Activated CD4-positive, alpha-beta T cell treated with anti-CD3 and anti-CD28 coated beads for 48 hours (primary cell): ENCODE measurements at places on chromosomes 2 and 18.

GRCh38 chr2:235070063-235070706, 118.4 kb downstream of the SH3BP4 start:
- DNase-seq, result no peak

- peak; percentile 76 for DNase-seq
Measured at GRCh38 chr18:9971313-9971920, 57.6 kb downstream of the VAPA start.

- no peak for DNase-seq
Measured at GRCh38 chr2:237909075-237909695, 49.8 kb downstream of the RAMP1 start.

DNA sequence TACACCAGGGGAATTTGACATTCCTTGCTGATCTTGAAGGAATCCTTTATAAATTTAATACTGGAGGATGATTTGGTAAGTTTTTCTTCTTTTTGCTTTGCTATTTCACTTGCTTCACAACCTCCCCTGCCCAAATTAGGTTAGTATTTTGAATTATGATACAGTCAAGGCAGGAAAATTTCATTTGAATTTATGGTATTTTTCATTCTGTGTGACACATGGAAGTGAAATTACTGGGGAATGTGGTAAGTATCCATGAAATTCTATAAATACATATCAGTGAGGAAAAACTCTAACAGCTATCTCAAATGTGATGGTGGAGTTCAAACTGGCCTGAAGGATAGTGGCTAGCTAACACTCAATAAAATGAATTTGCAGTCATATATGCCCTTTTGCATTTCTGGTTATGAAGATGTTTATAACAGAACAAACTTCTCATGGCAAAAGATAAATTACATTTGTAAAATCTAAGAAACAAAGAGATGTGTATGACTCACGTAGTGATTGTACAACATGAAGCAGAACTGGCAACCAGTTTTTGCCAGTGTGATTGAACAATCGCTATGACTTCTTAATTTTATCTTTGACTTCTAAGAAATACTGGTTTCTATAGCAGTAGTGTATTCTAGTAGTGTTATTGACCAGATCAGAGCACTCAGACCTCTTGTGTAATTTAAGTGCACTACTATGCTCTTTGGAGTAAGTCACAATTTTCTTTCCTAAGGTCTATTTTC, 152.6 kb downstream of the IKZF2 start:
- no peak for DNase-seq

DNA sequence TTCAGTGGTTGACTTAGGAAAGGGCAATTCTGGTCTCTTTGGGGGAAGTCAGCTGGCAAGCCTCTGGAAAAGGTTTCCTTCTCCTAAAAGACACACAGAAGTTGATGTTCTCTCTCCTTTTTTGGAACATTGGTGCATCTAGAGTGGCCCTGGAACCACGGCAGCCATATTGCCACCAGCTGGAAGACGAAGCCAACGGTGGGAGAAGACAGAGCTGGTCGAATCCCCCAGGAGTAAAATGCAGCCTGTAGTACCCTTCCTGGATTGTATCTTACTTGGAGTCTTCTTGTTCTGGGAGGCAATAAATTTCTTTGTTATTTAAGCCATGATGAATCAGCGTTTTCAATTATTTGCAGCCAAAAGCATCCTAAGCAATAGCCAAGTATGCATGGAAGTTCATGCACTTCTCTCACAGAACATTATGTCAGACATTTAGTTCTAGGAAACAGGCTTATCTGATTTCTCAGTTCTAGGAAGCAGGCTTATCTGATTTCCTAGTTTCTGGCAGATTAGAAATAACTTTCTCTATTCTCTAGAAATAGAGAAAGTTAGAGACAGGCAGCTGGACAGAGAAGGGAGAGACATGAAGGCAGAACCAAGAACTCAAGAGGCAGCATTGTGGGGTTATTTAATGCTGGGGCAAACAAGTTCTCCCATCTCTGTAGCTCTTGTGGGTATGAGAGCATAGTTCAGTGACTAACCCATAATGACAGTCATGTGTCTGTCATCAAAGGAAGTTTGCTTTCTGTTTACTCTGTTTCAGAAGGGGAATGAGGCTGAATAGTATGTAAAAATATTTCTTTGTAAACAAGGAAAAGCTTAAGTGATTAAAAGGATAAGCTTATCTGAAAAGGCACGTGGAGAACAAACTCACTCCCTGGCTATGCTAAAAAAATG, 40.5 kb upstream of the NABP1 start:
- no peak for DNase-seq

DNA sequence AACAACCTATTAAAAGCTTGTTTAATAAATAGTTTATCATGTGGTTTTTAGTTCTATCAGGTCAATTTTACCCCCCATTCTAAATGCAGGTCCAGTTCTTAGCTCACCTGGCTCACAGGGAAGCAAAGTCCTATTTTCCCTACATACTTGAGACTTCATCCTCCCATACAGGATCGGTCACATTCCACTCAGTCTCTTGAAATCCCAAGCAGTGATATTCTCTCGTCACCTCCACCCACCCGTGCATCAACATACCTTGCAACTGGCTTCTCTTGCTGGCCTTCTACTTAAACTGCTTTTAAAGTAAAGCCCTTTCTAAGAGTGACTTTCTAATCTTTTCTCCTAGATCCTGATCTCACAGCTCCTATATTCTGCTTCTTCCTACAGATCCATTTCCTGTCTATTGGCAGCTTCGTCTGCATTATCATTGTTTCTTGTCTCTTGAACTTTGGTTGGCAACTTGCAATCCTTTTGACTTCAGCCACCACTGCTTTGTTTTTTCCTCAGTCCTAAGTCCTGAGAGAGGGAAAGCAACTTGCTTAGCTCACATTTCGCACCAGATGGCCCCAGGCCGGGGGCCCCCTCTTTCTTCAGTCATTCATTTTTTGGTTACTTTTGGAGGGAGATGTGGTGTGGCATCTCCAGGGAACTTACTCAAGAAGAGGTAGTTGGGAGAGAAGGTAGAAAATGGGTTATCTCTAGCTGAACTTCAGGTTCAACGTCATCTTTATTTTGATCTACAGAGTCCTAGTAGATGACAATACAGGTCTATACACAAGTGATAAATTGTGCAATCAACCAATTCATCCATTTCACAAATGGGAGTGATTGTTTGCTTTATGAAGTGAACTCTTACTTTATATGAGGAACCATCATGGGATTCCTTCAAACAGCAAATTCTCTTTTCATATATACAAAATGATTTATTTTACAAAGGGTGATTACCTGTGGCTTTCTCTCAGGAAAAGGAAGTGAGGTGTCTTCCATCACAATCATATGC, 23.9 kb upstream of the NCOA1 start:
- DNase-seq, result no peak

DNA sequence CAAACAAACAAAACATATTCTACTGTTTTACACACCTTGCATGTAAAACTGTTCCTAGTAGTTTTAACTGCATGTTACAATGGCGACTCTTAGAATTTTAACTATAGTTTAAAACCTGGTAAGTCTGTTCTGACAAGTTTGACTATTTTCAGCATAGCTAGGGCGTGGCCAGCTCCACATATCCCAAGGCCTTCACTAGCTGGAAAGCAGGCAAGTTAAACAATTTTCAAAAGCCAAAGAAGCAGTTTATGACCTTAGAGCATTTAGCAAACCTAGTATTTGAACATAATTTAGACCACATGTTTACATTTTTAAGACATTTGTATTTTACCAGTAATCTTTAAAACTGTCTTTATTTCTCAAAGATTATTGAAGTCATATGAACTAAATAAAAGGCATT, 402.8 kb upstream of the SYT4 start:
- no peak for DNase-seq

DNA sequence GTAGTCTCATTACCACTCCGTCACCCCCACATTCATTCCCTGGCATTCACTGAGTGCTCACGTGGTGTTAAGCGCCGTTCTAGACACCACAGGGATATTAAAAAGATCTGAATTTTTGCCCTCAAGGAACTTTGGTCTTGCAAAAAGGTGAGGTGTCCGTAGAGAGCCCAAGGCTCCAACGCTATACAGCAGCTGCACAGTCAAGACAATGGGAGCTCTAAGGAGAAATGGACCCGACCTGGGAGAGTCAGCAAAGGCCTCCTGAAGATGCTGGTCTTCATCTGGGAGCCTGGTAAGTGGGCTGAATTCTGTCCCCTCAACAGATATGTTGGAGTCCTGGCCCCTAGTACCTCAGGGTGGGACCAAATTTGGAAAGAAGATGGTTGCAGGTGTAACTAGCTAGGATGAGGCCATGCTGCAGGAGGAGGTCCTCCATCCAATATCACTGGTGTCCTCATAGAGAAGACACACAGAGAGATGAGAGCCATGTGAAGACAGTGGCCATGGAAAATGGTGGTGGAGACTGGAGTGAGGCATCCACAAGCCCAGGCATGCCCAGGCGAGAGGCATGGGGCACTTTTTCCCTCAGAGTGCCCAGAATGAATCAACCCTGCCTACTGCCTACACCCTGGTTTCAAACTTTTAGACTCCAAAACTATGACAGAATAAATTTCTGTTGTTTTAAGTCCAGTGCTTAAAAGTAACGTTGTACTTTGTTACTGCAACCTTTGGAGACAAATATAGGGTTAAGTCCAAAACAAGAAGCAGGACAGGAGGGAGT, 247.3 kb downstream of the TTC32 start:
- no peak for DNase-seq

DNA sequence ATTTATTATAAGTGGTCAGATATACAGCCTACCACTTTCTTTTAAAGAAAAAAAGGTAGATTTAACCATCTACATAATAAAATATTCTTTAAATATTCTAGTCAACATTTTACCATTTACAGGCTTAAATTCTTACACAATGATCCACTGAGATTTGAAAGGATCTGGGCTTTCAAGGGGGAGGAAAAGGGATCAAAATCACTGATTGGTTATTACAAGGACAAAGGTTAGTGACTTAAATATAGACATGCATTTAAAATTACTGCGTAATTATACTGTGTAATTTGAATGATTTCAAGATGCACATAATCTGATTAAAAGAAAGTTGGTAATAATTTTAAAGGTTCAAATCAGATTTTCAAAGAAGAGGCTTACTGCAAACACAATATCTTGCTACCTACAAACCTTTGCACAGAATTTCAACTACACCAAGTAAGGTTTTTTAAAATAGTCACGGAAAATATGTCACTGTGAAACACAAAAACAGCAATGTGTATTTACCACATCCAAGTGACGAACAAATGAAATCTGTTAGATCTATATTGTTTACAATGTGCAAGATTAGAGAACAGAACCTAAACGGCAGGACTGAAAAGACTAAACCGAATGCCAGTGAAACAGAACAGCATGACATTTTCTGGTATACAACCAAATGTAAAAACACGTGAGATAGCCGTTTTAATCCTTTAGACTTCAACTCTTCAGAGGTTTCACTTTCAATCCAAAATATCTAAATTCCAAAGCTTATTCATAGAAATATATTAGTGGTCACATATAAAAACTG, 40.8 kb downstream of the RTN4 start:
- DNase-seq, result no peak

DNA sequence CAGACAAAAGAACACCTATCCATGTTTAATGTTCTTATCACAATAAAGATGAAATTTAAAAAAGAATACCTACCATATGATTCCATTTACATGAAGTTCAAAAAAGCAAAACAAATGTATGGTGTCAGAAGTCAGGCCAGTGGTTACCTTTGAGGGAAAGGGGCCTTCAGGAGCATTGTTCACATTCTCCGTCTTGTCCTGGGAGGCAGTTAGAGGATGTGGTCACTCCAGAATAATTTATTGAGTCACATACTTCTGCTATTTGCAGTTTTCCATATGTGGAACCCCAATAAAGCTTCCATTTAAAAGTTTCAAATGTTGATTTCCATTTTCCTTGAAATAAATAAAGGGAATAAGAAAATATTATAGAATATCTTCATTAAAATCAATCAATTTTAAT, 41.6 kb upstream of the POU3F3 start:
- DNase-seq, result no peak

- no peak for DNase-seq
Measured at GRCh38 chr18:45359275-45360009, 255.8 kb upstream of the SLC14A2 start.

DNA sequence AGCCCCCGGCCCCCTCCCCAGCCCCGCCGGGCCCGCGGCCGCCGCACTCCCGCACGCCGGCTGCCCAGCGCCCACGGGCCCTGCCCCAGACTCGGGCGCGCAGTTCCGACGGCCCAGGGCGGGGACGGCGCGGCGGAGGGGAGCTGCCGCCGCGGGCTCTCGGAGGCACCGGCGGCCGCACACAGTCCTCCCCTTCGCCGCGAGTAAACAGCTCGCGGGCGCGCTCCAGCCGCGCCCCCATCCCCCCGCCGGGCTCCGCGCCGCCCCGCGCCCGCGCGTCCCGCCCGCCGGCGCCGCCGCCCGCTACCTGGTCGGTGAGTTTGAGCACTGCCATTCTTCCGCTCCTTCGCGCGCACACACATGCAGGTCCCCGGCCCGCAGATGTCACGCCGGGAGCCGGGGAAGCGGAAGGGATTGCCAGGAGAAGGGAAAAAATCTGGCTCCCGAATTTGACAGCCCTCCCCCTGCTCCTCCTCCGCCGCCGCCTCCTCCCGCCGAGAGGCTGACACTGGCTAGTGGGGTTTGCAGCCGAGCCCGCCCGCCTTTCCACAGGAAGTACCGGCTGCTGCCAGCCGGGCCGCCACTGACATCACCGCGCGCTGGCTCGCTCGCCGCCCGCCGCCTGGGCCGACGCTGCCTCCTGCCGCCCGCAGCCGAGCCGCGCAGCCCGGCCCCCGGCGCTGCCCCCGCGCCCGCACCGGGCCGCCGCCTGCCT, at the start of gene ANKRD44:
Gene ANKRD44, minus strand, starts transcription at position 510 of the 715 bp plus-strand sequence. Its CDS starts 176 bp downstream, at position 334.
- DNase-seq, result peak; percentile 89

DNA sequence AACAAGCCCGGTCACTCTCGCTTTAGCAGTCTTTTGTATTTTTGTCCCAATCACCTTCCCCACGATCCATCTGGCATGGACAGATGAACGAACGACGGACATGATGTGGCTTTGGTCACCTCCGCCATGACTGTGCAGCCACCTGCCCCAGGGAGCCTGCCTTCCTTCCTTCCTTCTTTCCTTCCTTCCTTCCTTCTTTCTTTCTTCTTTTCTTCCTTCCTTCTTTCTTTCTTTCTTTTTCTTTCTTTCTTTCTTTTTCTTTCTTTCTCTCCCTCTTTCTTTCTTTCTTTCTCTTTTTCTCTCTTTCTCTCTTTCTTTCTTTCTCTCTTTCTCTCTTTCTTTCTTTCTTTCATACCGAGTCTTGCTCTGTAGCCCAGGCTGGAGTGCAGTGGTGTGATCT, 39.0 kb downstream of the ATP8B1 start:
- DNase-seq, result no peak

GRCh38 chr2:127754186-127754585, 52.9 kb downstream of the SFT2D3 start:
- DNase-seq, result no peak

GRCh38 chr2:235268535-235268934, 225.3 kb upstream of the AGAP1 start:
- DNase-seq, result no peak

GRCh38 chr2:84800194-84800805, 80.6 kb downstream of the TRABD2A start:
- DNase-seq, result no peak
